ENCODE measurements at places on chromosomes 5 and 9.

- DNase-seq: no peak
These were observed 90.8 kb upstream of the PRRC1 start for GRCh38 chr5:127426661-127427060.

GRCh38 chr9:98240475-98240874 lies 15.0 kb downstream of the TBC1D2 start:
- DNase-seq: no peak

DNA sequence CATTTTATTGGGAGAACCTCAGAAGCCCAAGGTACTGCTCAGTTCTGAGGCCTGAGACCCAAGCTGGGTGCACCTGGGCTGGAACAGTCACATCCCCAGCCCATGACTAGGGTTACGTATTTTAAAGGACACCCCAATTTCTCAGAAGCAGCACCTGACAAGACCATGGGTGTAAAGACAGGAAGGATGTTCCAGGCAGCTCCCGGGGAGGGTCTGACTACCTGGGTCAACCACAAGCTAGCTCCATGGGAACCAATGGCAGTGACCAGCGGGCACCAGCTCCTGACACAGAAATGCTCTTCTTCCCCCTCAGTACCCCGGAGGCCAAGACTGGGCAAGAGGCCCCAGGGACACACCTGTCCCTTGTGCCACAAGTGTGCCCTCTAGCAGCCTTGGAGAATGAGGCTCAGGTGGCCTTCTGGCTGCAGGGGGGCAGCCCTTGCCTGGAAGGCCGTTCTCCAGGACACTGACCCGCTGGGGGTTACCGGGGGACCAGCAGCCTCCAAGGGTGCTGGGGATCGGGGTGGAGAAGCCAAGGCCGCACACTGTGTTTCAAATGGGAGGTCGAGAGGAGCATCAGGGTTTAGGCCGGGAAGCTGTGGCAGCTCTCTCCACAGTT lies 52.6 kb downstream of the IPPK start:
- no peak for DNase-seq

GRCh38 chr5:127820910-127821553 lies 117.8 kb downstream of the CCDC192 start:
- DNase-seq: no peak

- peak; percentile 25 for DNase-seq
These were observed 36.8 kb downstream of the NDST1 start for GRCh38 chr5:150544611-150545219.

DNA sequence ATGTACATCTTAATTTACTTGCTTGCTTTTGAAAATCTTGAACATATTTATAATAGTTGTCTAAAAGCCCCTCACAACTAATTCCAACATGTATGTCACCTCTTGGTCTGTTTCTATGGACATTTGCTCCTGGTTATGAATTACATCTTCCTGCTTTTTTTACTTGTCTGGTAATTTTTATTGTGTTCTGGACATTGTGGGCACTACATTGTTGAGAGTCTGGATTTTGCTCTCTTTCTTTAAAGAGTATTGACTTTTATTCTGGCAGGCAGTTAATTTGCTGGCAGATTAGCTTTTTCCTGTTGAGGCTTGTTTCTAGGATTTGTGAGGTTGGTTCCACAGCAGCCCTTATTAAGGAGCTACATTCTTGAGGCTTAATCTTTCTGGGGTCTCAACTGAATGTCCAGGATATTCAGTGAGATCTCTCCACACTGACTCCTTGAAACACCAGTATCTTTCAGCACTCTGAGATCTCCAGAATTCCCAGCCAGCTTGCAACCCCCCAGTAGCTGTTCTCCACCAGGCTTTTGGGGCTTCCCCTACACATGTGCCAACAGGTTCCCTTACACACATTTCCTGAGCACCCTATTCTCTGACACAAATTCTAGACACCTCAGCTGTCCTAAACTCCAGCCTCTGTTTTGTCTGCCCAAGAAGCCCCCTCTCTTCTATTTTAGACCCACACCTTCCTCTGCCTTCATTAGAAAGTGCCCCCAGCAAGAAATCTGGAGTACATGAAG lies 27.4 kb downstream of the KIAA1191 start:
- DNase-seq: no peak

- no peak for DNase-seq
These were observed 40.4 kb upstream of the GADD45G start for GRCh38 chr9:89564346-89564878.

All from stimulated activated CD8-positive, alpha-beta memory T cell treated with anti-CD3 and anti-CD28 coated beads, Interleukin-4, amount 100 ng/mL, for 4 hours (primary cell).